ENCODE measurements at places on chromosomes 2 and 18.

DNA sequence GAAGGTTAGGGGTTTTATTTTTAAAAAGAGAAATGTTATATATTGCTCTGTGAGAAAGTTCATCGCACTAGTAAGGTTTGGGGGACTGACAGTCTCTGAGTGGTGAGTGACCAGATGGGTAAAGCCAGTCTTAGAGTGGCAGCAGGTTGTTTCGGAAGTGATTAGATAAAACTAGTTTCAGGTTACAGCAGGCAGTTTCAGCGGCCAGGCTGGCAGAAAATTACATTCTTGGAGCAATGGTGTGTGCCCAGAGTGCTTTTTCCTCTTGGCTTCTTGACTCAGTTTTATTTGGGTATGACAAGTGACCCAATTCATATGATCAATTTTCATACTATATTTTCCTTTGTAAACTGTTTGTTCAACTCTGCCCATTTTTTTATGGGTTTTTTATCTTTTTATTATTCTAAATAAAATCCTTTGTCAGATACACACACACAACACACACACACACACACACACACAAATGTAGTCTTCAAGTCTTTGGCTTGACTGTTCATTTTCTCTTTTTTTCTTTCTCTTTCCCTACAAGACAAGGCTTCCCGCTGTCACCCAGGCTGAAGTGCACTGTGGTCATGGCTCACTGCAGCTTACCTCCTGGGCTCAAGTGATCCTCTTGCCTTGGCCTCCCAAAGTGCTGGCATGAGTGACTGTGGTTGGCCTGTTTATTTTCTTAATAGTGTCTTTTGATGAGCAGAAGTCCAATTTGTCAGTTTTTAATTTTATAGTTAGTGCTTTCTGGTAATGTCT lies 30.9 kb downstream of the RALBP1 start:
- DNase-seq: no peak

DNA sequence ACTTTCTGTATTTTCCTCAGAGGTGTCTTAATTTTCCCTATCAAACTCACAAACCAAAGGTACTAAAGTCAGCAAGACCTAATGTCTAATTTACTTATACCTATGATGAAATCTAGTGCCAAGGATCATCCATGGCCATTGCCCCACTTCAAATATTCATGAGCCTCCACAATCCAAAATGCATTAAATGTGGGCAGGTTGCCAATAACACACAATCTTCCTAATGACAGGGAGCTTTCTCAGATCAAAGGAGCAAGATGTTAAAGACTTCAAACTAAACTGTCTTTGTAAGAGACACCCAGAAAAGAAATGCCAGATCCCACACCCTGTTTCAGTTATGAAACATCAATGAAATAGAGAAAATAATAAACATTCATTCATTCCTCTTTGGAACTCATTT lies 143.2 kb downstream of the TMEFF2 start:
- DNase-seq: no peak

DNA sequence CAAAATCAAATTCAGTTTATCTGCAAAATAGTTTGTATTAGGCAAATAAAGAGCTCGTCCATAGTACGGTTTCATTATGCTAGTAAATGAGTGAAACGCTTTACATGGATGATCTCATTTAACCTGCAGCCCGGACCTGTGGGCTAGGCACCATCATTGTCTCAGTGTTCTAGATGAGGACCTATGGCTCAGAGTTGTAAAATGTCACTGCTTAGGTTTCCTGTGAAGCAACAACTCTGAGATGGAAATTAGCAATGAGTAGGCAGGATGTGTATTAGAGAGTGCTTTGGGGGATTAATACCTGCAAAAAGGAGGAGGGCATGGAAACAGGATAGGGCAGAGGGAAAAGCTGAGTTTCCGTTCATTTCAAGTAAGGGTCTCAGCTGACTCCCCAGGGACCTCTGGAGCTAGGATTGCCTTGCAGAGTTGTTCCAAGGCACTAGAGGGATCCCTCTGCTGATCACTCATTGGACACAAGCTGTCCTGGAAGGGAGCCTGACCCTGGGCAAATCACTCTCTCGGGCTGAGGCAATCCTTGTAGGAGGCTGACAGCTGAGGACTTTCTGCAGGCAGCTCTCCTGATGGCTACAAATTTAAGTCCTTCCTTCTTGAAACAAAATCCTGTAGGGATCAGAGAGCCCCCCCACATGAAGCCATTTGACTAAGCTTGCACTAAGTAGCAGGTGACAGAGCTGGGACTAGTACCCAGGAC lies 58.8 kb upstream of the SIX2 start:
- no peak for DNase-seq

DNA sequence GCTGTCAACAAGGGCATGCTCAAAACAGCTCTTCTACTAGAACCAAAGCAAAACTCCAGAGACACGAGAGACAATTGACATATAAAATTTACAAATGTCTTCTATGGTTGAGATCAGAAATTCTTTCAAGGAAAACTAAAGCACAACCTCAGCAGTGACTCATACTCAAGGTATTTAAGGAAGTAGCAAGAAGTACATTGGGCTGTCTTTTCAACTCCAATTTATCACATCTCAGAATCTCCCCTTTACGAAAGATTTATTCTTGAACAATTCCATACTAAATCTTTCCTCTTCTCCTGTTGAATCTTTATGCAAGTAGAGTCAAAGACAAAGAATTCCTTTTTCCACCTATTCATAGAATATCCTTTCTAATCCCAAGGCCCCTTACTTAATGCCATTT lies 324.0 kb downstream of the IRS1 start:
- DNase-seq: no peak

Measured in cortex of kidney (tissue), 1 donor.